ENCODE measurements at places on chromosomes 5 and 9. TPM values are rescaled to one million over a fixed set of nuclear protein-coding genes. Genes with fewer than 3 reads are reported as not detected.

Gene TSLP
- total RNA-seq, result 0.83 TPM

Gene DPM2
- 7.3 TPM for total RNA-seq

Gene MPDZ
- total RNA-seq, result 59.5 TPM

Gene GFPT2
- total RNA-seq, result 30.1 TPM

Gene GRM6
- not detected for total RNA-seq

DNA sequence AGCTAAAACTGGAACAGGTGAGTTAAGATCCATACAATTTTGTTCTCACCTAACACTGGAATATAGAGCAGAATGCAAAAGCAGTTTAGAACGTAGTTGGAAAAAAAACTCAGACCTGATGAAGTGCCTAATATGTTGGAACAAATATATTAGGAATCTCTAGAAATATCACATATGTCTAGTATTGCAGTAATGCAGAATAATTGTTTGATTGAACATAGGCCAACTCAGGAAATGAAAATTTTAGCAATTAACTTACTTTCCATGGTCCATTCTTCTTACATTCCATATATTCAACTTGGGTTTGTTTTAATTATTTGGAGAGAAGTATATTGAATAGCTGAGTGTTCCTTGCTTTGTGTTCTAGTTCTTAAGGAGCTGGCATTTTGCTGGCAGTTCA is 111.8 kb upstream of the ADAMTSL1 start:
- no peaks in the 10 kb centered on the region for H3K36me3 ChIP-seq
- peaks cover 38% of the 10 kb centered on the region for H3K4me1 ChIP-seq
- no peak for DNase-seq
- H3K27me3 ChIP-seq, result no peaks in the 10 kb centered on the region
- H3K4me3 ChIP-seq, result no peak overlapping the region
- H3K27ac ChIP-seq, result no peak overlapping the region

- H3K4me1 ChIP-seq, result peaks cover 19% of the 10 kb centered on the region
- no peak overlapping the region for H3K27ac ChIP-seq
- H3K36me3 ChIP-seq, result no peaks in the 10 kb centered on the region
- H3K4me3 ChIP-seq, result no peak overlapping the region
- peak; percentile 64 for DNase-seq
- no peaks in the 10 kb centered on the region for H3K27me3 ChIP-seq
Observed at GRCh38 chr9:83280790-83281189, 217.8 kb upstream of the RASEF start.

GRCh38 chr5:121292664-121293063 is 559.0 kb upstream of the FTMT start:
- DNase-seq, result no peak
- no peaks in the 10 kb centered on the region for H3K36me3 ChIP-seq
- H3K27ac ChIP-seq, result no peak overlapping the region
- no peaks in the 10 kb centered on the region for H3K27me3 ChIP-seq
- H3K4me3 ChIP-seq, result no peak overlapping the region

DNA sequence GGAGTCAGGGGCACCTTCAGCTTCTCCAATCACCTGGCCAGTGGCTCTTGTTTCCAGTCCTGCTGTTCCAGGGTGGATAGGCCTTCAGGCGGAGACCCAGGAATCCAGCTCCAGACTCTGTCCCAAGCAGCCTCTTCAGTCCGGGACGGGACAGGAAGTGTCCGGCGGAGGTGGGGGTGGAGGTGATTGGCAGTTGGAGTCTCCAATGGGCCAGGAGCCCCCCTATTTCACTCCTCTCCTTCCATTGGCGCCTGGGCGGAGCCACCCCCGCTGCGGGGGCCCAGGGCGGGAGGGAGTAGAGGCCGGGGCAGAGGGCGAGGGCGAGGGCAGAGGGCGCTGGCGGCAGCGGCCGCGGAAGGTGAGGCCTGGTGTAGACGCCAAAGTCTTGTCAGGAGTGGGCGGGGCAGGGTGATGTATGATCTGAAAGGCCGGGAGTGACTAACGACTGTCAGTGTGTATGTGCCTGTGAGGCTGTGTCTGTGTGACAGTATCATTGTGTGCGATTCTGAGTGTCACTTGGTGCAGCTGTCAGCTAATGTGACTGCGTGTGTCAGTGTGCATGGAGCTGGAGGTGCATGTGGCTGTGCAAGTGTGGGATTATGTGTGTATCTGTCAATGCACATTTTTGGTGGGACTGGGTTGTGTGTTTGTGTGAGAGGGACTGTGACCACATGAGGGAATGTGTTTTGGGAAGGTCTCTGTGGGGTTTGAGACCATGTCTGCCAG is at the start of gene IL11RA:
Gene IL11RA (plus strand): TSS at position 310 of the 726 bp plus-strand sequence. CDS start 3,033 bp downstream, outside the sequence.
- H3K27me3 ChIP-seq, result no peaks in the 10 kb centered on the region
- peak; percentile 96 for DNase-seq
- peaks cover 59% of the 10 kb centered on the region for H3K4me1 ChIP-seq
- peak within 1 kb of the TSS; percentile 80 for H3K27ac ChIP-seq
- H3K36me3 ChIP-seq, result peaks cover 17% of the 10 kb centered on the region

- H3K4me1 ChIP-seq, result no peaks in the 10 kb centered on the region
- H3K27ac ChIP-seq, result no peak overlapping the region
- H3K36me3 ChIP-seq, result no peaks in the 10 kb centered on the region
Observed at GRCh38 chr5:17256839-17257238, 39.4 kb downstream of the BASP1 start.

GRCh38 chr9:136903041-136903554 is 16.8 kb downstream of the TRAF2 start:
- H3K4me1 ChIP-seq, result peaks cover 35% of the 10 kb centered on the region
- peaks cover 12% of the 10 kb centered on the region for H3K36me3 ChIP-seq
- H3K27ac ChIP-seq, result peak overlapping the region; percentile 61
- H3K4me3 ChIP-seq, result no peak overlapping the region

DNA sequence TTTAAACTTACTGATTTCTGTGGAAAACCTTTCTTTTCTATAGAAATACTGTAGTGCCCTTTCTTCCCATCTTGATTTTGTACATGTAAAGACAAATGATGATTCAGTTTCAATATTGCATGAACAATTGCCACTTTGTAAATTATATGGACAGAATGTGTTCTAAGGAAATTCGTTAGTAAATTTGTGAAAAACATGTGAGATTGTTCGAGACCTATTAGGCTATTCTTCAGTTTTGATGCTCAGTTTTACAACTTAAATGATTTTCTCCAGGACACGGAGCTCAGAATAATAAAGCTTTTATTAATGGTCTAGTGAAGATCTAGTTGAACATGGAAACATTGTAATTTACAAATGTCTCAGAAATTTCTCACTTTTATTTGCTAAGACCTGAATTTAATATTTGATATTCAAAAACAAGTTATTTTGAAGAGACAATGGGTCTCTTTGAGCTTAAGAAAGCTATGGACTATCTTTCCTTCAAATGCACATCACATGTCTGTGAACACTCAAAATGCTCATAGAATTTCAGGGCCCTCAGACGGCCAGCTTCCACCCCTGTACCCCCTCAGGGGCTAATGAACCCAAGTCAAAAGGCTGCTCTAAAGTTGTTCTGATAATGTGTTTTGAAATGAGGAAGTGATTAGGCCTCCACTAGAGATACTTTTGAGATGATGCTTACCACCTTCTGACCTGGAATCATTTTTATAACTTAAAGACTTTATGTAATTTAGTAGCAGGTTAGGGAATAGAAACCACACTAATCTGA is 54.1 kb upstream of the FSD1L start:
- no peak for DNase-seq
- H3K36me3 ChIP-seq, result no peaks in the 10 kb centered on the region
- no peak overlapping the region for H3K4me3 ChIP-seq
- no peaks in the 10 kb centered on the region for H3K4me1 ChIP-seq
- no peaks in the 10 kb centered on the region for H3K27me3 ChIP-seq
